Skeletal muscle tissue (tissue), 5 donors: ENCODE measurements at places on chromosomes 1 and 21. TPM values are rescaled to one million over a fixed set of nuclear protein-coding genes. Genes with fewer than 3 reads are reported as not detected.

The CFAP141 gene
- not detected for total RNA-seq

The FCAMR gene
- total RNA-seq = not detected

The GUCA2B gene
- total RNA-seq = not detected

The ADORA1 gene
- total RNA-seq = 2.1 TPM

The DYNLT5 gene
- total RNA-seq = 0.52 TPM

The WNT4 gene
- total RNA-seq = 3.1 TPM
